ENCODE measurements at places on chromosomes 2 and 18. TPM values are rescaled to one million over a fixed set of nuclear protein-coding genes. Genes with fewer than 3 reads are reported as not detected.

CD207 gene
- total RNA-seq: not detected

SLC9A4 gene
- 12.9 TPM for total RNA-seq

MDH1B gene
- 7.0 TPM for total RNA-seq

XRCC5 gene
- 215 TPM for total RNA-seq

EVA1A gene
- 34.6 TPM for total RNA-seq

SPP2 gene
- total RNA-seq: not detected

GATA6 gene
- total RNA-seq: 14.0 TPM

CRYBA2 gene
- total RNA-seq: not detected

ADD2 gene
- total RNA-seq: 6.1 TPM

TEKT4 gene
- 0.29 TPM for total RNA-seq

MEIS1 gene
- total RNA-seq: 201 TPM

TMEM198 gene
- 4.6 TPM for total RNA-seq

IL18RAP gene
- total RNA-seq: 0.35 TPM

TTN gene
- total RNA-seq: 416 TPM

FASTKD1 gene
- 25.6 TPM for total RNA-seq

ADCYAP1 gene
- total RNA-seq: 0.99 TPM

All from metanephros (tissue), 2 donors.